ENCODE measurements at places on chromosomes 12 and 14. TPM values are rescaled to one million over a fixed set of nuclear protein-coding genes. Genes with fewer than 3 reads are reported as not detected.

The TAS2R31 gene
- 12.6 TPM for total RNA-seq

The CCDC177 gene
- total RNA-seq = not detected

The OSBPL8 gene
- 87.7 TPM for total RNA-seq

The LACRT gene
- not detected for total RNA-seq

The TDRD9 gene
- 1.1 TPM for total RNA-seq

Data from thoracic aorta endothelial cell (primary cell).